Brain pericyte (primary cell): ENCODE measurements at places on chromosomes 3 and 15.

DNA sequence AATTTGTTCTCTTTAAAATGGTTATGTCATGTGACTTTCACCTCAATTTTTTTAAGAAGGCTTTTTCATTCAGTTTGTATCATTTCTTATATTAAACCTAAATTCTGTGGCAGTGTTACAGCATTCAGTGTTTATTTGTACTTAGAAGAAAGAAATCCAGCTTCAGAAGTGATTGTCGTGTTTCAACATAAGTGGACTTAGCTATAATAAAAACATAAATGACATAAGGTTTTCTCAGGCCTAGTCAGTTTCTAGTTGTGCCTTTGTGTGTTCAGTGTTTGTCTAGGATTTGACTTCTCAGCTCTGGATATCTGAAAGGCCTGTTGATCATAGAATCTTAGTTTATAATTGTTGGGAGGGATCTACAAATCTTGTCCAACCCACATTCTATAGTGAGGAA is 80.5 kb downstream of the STT3B start:
- no peak for DNase-seq

GRCh38 chr3:151452841-151453240 is 8.0 kb downstream of the IGSF10 start:
- no peak for DNase-seq

DNA sequence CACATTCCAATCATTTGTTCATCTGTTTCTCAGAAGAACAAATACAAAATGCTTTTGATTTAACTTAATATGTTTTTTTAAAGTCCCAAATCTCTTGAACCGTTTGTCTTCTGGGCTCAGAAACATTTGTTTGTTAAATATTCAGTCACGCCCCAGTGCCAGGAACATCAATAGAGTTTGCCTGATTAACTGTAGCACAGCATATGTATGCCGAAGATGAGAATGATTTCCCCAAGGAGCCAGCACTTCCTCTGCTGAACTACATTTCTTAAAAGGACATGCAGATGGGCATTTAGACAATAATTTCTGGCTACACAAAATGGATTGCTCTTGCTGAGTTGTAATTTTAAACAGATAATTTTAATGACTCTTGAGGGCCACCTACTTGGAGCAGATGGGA is 191.6 kb upstream of the FAM3D start:
- DNase-seq = no peak

- peak; percentile 77 for DNase-seq
Observed at GRCh38 chr15:98800437-98801233, 152.3 kb downstream of the IGF1R start.

DNA sequence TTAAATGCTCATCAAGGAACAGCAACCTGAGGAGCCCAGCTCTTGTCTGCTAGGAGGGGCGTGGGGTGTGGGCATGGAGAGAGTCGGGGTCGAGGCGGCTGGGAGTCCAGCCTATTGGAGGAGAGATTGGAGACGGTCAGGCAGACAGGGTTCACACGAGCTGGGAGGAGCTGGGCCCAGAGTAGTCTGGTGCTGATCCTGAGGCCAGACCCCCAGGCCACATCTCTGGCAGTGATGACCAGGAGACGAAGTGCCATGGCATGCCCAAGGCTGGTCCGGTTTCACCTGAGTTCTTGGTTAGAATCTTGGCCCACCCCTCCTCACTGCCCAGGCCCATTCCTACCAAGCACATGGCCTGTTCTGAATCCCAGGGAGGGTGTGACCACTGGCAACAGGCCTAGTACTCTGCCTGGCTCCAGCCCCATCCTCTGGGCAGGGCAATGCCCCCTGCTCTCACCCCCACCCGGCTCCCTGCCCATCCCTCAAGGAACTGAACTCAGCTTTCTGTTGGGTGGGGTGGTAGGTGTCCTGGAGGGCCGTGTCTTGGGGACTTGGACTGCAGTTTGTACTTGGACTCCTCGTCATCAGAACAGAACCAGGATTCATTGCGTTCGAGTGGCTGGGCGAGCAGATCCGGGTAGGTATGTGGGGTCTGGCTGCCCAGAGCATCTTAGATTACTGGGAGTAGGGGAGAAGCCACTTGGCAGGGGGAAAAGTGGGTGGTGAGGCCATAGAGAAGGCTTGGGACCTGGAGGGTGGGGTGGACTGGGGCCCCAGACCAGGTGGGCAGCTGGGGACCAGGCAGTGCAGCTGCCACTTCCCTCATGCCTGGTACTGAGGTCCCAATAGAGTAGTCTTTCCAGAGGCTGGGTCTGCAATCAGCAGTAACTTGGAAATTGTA is 20.8 kb downstream of the SLC28A1 start:
- no peak for DNase-seq

DNA sequence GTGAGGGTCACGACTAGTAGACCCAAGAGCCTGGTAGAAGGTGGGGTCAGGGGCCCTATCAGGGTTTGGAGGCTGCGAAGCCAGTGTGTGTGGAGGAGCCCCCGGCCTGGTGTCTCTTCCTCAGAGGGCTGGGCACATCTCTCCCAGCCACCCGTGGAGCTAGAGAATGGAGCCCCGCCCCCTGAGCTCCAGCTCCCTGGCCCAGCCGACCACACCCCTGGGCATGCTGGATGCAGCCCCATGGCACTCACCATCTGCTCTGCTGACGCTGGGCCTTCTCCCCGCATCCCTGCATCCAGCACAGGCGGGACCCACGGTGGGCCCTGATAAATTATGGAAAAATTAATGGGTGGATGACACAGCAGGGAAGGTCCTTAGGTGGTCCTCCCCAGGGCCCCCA is 17.5 kb downstream of the ANKRD63 start:
- DNase-seq = no peak

DNA sequence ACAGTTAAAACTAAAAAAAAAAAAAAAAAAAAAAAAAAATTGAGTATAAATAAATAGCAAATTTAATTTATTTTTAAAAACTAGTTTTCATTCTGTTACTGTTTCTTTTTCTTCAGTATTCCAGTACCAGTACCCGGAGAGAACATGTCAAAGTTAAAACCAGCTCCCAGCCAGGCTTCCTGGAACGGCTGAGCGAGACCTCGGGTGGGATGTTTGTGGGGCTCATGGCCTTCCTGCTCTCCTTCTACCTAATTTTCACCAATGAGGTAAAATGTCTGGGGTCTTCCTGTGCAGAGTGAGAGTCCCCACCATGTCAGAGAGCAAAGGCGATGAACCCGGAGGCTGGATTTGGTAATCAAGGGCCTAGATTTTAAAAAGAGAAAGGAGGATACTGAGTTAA is 4.4 kb downstream of the TMEM43 start:
- DNase-seq = no peak

DNA sequence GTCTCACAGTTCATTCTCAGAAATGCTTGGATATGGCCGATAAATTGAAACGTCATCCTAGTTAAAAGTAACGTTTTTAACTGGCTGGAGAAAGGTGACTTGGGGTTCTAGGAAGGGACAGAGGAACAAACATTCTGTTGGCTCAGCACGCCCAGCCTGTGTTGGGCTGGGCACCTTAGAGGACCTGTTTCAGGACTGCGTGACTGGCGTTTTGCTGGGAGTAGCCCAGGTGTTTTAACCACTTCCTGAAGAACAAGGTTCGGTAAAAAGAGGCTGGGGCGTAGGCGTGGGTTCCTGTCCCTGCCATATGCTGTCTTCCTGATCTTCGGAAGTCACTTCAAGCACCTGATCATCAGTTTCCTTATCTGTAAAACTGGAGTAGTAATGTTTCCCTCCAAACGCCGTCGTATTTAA is 1.1 kb upstream of the TLNRD1 start:
- DNase-seq = no peak

DNA sequence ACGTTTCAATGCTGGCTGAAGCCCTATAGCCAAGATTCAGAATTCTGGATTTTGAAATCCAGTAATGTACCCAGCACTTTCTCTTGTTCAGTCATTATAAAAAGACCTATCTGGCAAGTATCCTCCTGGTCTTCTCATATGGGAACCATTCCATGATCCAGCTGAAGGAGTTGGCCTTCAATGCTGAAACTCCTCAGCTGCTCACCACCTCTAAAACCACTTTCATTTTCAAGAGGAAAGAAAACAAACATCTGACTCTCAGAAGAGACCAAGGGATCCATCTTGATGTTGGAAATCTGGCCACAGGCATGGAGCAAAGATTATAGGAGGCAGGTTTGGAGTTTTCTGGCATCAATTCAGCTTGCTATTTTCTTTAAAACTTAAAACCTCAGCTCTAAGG is 235.4 kb downstream of the FMN1 start:
- no peak for DNase-seq

DNA sequence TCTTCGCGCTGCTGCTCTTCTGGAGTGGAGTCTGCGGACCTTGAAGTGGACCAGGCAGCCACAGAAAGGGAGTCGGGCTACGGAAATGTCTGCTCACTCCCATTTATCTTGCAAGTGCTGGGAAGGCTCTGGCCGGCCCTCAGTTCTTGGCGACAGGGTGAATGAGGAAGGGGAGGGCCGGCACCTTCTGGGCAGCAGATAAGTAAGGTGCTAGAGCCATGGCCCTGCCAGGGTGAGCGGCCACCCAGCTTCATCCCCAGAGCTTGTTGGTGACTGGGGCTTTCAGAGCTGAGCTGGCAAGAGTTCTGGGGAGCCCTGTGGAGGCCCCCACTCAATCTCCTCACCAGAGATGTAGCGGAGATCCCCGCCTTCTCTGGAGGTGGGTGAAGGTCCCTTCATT is 103.5 kb downstream of the ASB7 start:
- DNase-seq = no peak

GRCh38 chr3:120742849-120743365 is 363 bp downstream of the GTF2E1 start:
- no peak for DNase-seq

- no peak for DNase-seq
Observed at GRCh38 chr15:41558400-41559238, at the start of gene TYRO3. Gene TYRO3 (plus strand): TSS chr15:41559212. CDS start chr15:41559258, 46 bp downstream.

DNA sequence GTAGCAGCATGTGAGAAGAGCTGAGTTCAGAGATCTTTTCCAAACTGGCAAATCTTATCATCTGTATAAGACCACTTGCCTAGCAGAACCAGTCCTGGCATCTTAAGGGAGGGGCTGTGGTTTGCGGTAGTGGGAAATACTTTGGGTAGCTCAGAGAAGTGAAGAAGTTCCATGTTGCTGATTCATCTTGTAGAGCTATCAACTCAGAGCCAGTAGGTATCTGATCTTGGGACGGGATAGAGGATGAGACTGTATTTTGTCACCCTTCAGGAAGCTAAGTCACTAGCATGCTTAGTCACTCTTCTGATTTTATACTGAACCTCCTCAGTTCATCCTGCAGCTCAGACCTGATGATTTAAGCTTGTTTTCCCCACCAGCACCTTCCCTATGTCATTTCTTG is 211.4 kb downstream of the NR1D2 start:
- no peak for DNase-seq

GRCh38 chr3:141644931-141645330 is 93.2 kb upstream of the RNF7 start:
- DNase-seq = no peak

DNA sequence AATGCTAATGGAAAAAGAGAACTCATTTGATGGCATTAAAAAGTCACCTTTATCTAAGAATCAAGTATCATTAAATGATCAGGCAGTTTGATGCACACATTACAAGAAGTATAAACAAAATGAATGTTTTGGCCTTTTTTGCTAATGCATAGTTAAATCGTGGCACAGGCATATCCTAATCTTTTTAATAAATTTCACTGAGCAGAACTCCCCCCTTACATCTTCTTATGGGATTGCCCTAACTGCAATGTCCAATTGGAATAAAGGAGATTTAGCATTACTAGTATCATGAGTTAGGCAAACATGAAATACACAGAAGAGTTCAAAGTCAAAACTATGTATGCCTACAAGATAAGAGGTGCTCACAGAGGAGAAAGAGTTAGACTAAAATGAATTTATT is 32.7 kb downstream of the USF3 start:
- DNase-seq = no peak

- no peak for DNase-seq
Observed at GRCh38 chr3:39388741-39389248, 5.6 kb downstream of the SLC25A38 start.

GRCh38 chr3:67706934-67707333 is 52.5 kb upstream of the SUCLG2 start:
- DNase-seq = no peak

GRCh38 chr3:158314426-158315357 is 204.8 kb downstream of the RSRC1 start:
- DNase-seq = no peak

- no peak for DNase-seq
Observed at GRCh38 chr15:91243826-91244225, 143.8 kb downstream of the SV2B start.

DNA sequence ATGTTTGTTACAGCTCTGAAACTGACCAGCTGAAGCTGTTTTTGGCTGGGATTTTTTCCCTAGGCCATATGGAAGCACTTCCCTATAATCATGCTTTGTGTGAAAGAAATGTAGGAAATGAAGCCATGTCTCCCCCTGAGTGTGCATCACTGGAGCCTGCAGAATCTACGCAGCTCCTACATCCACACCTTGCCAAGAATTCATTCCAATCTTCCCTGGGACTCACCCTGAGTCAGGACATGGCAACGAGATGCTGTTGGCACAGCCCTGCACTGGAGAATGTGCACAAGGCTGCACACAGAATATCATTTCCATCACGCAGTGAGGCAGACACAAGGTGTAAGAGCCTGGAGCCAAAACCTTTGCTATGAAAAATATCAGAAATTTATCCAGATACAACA is 189.5 kb downstream of the ADAMTSL3 start:
- no peak for DNase-seq

DNA sequence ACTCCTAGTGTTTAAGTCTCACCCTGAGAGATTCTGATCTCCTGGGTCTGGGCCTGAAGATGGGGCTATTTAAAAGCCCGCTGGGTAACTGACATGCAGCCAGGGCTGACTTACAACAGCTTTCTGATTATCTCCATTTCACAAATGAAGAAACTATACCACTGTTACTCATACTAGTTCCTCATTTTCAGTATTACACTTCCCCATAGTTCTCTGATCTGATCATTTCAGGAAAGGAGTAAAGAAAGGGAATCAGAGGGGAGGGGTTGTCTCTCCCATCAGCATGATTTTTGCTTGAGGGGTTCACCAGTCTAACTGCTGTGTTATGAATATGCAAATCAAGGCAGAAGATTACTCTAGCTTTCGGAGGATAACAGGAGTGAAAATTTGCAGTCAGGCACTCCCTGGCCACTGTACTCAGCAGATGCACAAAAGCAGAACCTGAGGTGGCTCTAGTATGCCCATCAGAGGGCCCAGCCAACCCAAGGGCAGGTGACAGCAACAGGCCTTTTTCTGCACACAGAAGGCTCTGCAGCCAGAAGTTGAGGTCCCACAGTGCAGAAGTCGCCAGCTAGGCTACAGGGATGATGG is 59.4 kb downstream of the DAPK2 start:
- DNase-seq = no peak

- DNase-seq = no peak
Observed at GRCh38 chr15:101051291-101052030, 132.3 kb downstream of the LRRK1 start.

GRCh38 chr3:119619094-119619493 is 21.4 kb downstream of the PLA1A start:
- DNase-seq = no peak

DNA sequence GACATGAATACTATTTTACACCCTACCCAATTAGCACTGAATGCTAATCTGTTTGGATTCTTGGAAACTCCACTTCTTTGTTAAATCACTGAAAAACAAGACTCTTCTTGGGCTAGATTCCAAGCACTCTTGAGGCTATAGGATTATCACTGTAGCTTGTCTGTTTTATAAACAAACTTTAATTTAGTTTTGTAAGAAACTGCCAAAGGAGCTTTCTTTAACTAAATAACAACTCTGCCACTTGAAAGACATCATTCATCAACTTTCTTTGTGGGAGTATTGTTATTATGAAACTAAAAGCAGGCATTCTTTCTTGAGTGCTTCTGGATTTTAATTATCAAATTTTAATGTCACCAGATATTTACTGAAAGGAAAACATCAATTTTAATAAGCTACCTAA is 24.1 kb downstream of the CBLB start:
- no peak for DNase-seq
